Heart left ventricle (tissue), 16 donors: ENCODE measurements at places on chromosomes 6 and 20. TPM values are rescaled to one million over a fixed set of nuclear protein-coding genes. Genes with fewer than 3 reads are reported as not detected.

Gene B3GALT4
- 8.7 TPM for polyA plus RNA-seq

DNA sequence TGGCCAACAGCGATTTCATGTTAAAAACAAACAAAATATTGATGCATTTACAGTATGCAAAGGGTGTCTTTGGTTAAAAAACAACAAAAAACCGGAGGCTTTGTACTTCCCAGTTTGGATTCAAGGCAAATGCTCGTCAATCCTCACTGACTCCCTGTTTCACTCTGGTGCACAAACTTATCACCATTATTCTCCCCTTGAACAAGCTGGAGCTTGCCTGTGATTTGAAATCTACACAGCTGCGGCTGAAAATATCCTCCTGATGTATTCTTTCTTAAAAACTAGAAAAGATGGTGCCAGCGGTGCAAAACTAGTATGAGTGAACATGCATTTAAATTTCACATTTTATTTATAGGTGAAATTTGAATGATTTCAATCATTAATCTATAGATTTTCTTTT, 3.3 kb downstream of the PERP start:
- H3K4me3 ChIP-seq, result no peak overlapping the region
- DNase-seq, result no peak
- no peaks in the 10 kb centered on the region for H3K36me3 ChIP-seq
- H3K27me3 ChIP-seq, result peaks cover 12% of the 10 kb centered on the region

DNA sequence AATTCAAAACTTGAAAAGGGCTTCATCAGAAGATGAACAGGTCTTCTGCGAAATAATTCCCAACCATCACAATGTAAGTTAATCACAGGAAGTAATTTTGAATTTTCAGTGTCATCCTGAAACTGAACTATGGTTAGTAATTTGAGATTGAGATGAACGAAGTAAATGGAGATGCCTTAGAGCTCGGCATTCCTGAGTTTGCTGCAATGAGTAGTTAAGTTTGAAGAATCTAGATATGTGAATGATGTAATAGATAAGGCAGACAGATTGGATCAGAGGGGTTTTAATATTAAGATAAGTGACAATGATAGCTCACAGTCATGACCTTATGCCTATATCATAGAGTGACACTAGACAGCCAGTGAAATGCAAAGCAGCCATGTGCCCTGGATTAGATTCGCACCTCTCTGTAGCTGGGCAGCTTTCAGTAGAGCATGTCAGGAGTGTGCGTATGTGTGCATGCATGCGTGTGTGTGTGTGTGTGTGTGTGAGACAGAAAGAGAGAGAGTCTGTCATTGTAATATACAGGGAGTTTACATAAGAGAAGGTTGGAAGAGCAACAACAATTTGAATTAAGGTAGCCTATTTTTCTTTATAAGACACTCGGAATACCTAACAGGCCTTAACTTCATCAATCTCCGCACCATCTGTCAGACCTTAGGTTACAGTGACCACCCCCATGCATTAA, 233.0 kb downstream of the GMPR start:
- H3K4me1 ChIP-seq, result peaks cover 18% of the 10 kb centered on the region
- no peaks in the 10 kb centered on the region for H3K27me3 ChIP-seq
- no peak overlapping the region for H3K4me3 ChIP-seq
- no peak overlapping the region for H3K27ac ChIP-seq
- DNase-seq, result no peak

DNA sequence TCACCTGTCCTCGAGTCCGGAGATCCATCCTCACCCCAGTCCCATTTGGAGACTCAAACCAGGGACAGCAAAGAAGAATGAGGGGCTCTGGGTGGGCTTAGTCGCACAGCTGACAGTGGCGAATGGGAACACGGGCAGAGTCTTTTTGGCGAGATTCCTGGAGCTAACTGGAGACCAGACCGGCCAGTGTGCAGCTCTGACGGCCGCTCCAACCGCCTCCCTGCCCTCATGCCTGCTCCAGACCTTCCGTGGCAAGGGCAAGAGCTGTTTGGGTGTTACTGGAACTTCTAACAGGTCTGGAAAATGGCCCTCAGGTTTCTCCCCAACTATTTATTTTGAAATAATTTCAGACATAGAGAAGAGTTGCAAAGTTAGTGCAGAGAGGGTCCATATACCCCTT, 75.6 kb downstream of the IRF4 start:
- no peak overlapping the region for H3K27ac ChIP-seq
- H3K4me1 ChIP-seq, result no peaks in the 10 kb centered on the region
- no peak for DNase-seq
- no peaks in the 10 kb centered on the region for H3K36me3 ChIP-seq
- no peaks in the 10 kb centered on the region for H3K27me3 ChIP-seq
- no peak overlapping the region for H3K4me3 ChIP-seq

DNA sequence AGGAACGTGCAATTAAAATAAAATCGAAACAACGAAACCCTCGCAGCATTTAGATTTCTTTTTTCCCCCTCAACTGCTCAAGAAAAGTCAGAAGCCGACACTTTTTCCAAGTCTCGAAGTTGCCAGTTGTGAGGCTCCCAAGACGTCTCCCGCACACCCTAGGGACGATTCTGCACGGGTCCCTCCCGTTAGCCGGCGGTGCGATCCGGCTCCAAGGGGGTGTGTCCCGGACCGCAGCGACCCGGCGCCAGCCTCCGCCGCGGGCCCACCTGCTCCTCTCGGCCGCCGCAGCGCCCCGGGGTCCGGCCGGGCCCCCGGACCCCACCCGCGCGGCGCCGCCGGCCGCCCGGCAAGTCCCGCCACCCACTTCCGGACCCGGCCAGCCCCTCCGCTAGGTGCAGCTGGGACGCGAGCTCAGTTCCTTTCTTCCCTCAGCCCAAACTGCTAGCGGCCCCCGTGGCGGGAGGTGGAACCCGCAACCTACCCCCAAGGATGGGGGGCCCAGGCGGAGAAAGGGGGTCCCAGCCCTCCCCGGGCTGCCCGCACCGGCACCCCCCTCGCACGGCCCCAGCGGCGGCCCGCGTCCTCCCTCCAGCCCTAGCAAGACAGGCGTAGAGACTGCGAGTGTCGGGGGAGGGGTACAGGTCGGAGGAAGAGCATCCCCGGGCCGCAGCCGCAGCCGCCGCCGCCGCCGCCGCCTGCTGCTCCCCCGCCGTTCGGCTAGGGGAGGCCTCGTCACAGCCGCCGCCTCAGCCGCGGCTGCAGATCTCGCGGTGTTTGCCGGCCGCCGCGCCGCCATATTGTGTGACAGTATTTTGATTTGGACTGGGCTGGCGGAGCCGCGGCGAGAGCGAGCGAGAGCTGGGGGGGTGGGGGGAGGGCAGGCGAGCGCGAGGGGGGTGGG, 520 bp upstream of the TAB2 start:
- peak overlapping the region; percentile 93 for H3K27ac ChIP-seq
- no peaks in the 10 kb centered on the region for H3K27me3 ChIP-seq
- H3K36me3 ChIP-seq, result no peaks in the 10 kb centered on the region

Gene SLA2
- 0.14 TPM for polyA plus RNA-seq

DNA sequence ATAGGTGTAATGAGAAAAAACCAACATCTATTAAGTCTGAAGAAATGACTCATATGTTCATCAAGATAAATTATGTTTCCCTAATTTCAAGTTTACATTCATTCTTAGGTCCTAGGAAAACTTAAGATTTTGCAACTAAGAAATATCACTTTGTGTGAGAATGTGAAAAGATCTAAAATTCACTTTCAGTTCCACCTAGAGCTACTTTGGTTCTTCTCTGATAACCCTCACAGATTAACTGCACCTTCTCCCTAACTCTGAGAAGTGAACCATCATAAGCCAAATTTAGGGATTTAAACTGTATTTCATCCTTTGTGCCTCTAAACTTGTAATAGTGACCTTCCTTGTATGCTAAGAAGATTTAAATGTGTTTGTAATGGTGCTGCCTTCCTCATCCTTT, 213.0 kb downstream of the FRK start:
- no peak overlapping the region for H3K27ac ChIP-seq
- H3K4me3 ChIP-seq, result no peak overlapping the region
- H3K36me3 ChIP-seq, result no peaks in the 10 kb centered on the region
- no peak for DNase-seq
- H3K4me1 ChIP-seq, result no peaks in the 10 kb centered on the region

DNA sequence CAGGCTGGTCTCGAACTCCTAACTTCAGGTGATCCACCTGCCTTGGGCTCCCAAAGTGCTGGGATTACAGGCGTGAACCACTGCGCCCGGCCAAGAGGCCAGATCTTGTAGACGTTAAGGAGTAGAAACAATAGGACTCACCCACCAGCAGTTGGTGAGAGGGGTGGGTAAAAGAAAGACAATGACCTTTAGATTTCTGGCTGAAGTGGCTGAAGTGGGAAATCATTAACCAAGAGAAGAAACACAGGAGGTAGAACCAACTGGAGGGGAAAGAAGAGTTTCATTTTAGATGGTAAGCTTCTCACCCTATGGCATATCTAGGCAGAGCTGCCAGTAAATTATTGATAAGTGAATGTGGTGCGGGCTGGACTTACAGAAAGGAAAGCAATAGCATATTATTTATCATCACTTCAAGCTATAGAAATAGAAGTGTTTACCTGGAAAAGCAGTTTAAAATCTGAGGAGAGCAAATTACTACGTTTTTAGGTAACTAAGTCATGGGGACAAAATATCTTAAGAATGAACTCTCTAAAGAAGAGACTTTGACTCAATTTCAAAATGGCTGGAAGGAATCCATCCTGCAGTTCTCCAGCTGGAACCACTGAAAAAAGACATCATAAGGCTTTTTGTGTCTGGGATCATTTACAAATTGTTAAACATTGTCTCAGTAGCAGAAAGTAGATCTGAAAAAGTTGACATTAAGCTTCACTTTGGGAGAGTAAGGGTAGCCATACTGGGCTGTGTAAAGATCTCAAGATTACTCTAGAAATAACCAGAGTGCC, 109.6 kb downstream of the ALDH8A1 start:
- H3K4me1 ChIP-seq, result no peaks in the 10 kb centered on the region
- H3K27ac ChIP-seq, result no peak overlapping the region
- H3K36me3 ChIP-seq, result no peaks in the 10 kb centered on the region
- no peak for DNase-seq

Gene IL20RA
- polyA plus RNA-seq, result 0.19 TPM

- no peak overlapping the region for H3K4me3 ChIP-seq
- no peak for DNase-seq
- no peak overlapping the region for H3K27ac ChIP-seq
- peaks cover 9% of the 10 kb centered on the region for H3K27me3 ChIP-seq
- no peaks in the 10 kb centered on the region for H3K36me3 ChIP-seq
- peaks cover 10% of the 10 kb centered on the region for H3K4me1 ChIP-seq
Measured at GRCh38 chr6:170301184-170301583, 5.4 kb upstream of the FAM120B start.

Gene DDX43
- 0.08 TPM for polyA plus RNA-seq

DNA sequence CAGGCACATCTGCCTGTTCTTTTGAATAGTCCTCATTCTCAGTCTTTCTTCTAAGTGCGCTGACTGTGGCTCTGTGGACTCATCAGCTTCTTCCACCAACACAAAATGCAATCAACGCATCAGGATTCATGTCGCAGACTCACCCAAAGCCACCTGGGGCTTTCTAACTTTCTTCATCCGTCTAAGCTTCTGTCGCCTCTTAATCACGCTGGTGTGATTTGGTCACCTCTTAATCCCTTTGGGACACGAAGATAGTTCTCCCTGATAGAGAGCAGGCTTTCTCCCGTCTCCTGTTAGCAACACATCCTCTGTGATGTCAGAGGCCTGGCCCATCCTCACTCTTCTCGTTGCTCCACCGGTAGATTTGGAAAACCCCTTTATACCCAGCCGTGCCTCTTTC, 78.0 kb upstream of the FOXQ1 start:
- H3K27ac ChIP-seq, result no peak overlapping the region
- DNase-seq, result no peak
- no peaks in the 10 kb centered on the region for H3K4me1 ChIP-seq
- no peaks in the 10 kb centered on the region for H3K36me3 ChIP-seq
- H3K4me3 ChIP-seq, result no peak overlapping the region
- H3K27me3 ChIP-seq, result no peaks in the 10 kb centered on the region

GRCh38 chr20:35673884-35674283, 9.2 kb upstream of the CPNE1 start:
- H3K36me3 ChIP-seq, result no peaks in the 10 kb centered on the region
- H3K4me1 ChIP-seq, result no peaks in the 10 kb centered on the region
- H3K4me3 ChIP-seq, result no peak overlapping the region
- no peak overlapping the region for H3K27ac ChIP-seq
- no peaks in the 10 kb centered on the region for H3K27me3 ChIP-seq

DNA sequence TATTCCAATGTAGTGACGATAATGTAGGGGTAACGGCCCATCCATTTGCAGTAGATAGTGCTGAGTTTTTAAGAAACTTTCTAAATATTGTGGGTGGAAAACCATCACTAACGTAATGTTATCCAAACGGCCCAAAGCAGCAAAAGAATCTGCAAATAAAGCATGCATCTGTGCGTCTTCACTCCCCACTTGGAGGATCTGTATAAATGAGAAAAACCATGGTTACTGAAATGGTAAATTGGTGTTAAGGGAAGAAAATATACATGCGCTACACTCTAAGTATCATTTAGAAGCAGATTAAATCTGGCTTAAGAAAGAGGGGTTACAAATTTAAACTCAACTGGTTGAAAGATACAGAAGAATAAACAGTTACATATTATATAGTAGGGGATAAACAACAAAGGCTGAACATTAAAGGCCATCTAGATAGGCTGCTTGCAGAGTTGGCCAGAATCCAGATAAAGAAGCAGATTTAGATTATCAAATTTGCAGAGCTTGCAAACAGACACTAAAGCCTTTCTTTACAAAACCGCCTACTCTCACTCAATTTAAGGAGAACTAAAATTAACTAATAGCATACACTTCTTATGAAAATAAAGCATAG, 93.3 kb downstream of the SESN1 start:
- peaks cover 3% of the 10 kb centered on the region for H3K36me3 ChIP-seq
- peaks cover 65% of the 10 kb centered on the region for H3K4me1 ChIP-seq
- H3K27me3 ChIP-seq, result no peaks in the 10 kb centered on the region
- no peak overlapping the region for H3K4me3 ChIP-seq
- DNase-seq, result no peak
- peak overlapping the region; percentile 66 for H3K27ac ChIP-seq

Gene ENPP4
- 39.6 TPM for polyA plus RNA-seq

DNA sequence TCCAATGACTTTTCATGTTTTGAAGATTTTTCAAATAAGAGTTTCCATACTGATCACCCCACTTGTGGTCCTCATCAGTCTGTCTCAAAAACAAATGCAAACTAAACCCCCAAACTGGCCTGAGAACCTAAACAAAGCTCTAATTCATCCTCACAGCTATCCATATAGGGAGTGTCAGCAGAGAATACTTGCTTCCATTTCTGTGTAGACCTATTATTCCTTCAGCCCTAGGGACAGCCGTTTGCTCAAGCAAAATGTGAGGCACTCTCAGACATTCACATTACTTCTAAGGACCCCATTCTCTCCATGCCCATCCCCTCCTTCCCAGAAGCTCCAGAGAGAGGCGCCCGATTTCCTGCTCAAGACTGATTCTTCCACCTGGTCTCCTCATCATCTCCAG, 24.6 kb downstream of the DNAAF9 start:
- peaks cover 33% of the 10 kb centered on the region for H3K4me1 ChIP-seq
- peaks cover 38% of the 10 kb centered on the region for H3K36me3 ChIP-seq
- H3K4me3 ChIP-seq, result no peak overlapping the region
- no peak for DNase-seq
- H3K27me3 ChIP-seq, result no peaks in the 10 kb centered on the region
- H3K27ac ChIP-seq, result no peak overlapping the region

DNA sequence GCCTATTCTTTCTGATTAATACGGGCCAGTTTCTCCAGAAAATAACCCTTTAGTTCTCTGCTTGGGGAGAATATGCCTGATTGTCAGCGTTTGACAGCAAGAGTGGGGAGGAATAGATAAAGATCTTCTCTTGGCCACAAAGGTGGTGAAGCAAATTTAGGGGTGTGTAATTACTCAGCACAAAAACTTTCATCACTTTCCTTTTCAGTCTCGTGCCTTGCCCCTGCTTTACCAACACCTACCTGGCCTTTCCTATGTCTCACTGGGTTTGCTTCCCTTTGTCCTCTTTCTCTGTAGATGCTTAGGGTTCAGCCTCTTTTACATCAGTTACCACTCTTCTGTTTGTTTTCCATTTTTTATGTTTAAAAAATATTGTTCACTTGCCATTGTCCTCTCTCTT, 99.2 kb downstream of the MCHR2 start:
- H3K4me3 ChIP-seq, result no peak overlapping the region
- no peak overlapping the region for H3K27ac ChIP-seq
- H3K4me1 ChIP-seq, result no peaks in the 10 kb centered on the region
